ENCODE measurements at places on chromosomes 7 and 10.

- DNase-seq, result no peak
Measured at GRCh38 chr7:63042730-63043511, 955.7 kb upstream of the ZNF722 start.

GRCh38 chr7:51060536-51060935 lies 256.1 kb downstream of the COBL start:
- DNase-seq, result no peak

- DNase-seq, result no peak
Measured at GRCh38 chr10:113991091-113991860, 52.4 kb upstream of the ADRB1 start.

DNA sequence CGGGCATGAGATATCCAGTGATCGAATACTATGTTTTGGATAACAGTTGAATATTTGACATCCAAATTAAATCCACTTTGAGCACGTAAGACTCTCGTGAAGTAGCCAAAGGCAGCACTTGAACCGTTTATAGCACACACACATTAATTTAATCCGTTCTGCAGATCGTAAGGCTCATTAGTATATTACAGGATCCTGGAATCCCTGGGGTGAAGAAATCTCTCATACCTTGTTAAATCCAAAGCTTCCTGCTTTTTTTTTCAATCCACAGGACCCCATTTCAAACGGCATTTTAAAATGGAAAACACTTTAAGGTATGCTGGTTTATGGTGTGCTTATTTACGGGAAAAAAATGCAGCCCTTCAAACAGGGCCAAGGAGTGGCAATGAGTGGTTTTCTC lies 158.4 kb upstream of the ADARB2 start:
- no peak for DNase-seq

GRCh38 chr10:82628373-82628772 lies 753.4 kb downstream of the NRG3 start:
- DNase-seq, result no peak

GRCh38 chr10:21518641-21519396 lies 6.7 kb downstream of the SKIDA1 start:
- no peak for DNase-seq

DNA sequence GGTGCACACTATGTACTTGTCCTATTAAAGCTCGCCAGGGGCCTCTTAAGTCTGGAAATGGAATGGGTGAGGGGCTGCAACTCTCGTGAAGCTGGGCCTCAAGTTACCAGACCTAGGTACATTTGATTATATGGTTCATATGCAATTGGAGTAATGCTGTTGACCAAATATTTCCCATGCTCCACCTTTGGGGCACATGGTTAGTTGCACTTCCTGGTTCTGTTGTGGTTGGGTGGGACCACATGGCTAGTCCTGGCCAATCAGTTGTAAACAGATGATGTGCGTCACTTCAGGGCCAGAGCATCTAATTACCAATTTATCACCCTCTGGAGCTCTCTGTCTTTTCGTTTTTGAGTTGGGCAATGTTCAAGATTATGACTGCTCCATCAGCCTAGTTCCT lies 39.5 kb upstream of the OPN4 start:
- no peak for DNase-seq

DNA sequence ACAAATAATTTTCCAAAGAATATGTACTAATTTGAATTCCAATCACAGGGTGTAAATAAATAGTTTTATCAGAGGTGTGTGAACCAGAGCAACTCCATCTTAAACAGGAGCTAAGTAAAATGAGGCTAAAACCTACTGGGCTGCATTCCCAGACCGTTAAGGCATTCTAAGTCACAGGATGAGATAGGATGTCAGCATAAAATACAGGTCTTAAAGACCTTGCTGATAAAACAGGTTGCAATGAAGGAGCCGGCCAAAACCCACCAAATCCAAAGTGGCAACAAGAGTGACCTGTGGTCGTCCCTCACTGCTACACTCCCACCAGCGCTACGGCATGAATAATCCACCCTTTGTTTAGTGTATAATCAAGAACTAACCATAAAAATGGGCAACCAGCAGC lies 291.7 kb upstream of the SEMA3D start:
- no peak for DNase-seq

- no peak for DNase-seq
Measured at GRCh38 chr7:13979671-13980435, 9.6 kb downstream of the ETV1 start.

DNA sequence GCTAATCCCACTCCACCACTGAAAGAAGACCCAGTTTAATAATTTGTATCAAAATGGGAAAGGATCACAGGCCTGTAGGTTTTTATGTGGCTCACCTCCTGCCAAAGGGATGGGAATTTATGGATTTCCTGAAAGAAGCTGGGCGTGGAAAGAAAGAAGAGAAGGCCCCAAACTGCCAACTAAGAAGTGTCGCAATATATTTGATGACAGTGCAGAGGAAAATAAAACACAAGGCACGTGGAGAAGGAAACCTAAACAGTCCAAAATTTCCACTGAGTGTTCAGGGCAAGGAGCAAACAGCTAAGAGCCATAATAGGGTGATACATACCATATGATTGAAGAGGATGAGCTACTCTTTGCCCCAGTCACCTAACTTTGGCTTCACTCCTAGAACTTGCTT lies 667.2 kb downstream of the GATA3 start:
- no peak for DNase-seq

- DNase-seq, result no peak
Measured at GRCh38 chr7:108629651-108630400, 60.2 kb downstream of the DNAJB9 start.

DNA sequence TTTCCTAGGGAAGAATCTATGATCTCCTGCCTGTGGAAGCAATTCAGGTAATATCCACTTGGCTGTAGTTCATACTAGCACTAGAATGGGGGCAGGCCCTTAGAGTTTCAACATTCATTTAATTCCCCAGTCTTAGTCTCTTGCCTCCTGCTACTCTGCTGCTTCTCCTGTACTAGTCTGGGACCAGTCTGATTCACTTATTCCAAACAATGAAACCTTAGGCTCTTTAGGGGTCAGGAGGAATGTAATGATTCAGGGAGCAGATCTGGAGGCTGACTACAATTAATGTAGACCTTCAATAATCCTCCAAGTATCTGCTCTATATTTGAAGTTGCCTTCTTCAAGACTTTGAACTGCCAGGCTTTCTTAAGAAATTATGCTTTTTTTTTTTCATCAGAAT lies 101.8 kb downstream of the GNAT3 start:
- DNase-seq, result no peak

GRCh38 chr10:86965986-86966654 lies 2.2 kb upstream of the ADIRF start:
- DNase-seq, result no peak

GRCh38 chr7:152925412-152926147 lies 166.0 kb downstream of the ACTR3B start:
- DNase-seq, result no peak

DNA sequence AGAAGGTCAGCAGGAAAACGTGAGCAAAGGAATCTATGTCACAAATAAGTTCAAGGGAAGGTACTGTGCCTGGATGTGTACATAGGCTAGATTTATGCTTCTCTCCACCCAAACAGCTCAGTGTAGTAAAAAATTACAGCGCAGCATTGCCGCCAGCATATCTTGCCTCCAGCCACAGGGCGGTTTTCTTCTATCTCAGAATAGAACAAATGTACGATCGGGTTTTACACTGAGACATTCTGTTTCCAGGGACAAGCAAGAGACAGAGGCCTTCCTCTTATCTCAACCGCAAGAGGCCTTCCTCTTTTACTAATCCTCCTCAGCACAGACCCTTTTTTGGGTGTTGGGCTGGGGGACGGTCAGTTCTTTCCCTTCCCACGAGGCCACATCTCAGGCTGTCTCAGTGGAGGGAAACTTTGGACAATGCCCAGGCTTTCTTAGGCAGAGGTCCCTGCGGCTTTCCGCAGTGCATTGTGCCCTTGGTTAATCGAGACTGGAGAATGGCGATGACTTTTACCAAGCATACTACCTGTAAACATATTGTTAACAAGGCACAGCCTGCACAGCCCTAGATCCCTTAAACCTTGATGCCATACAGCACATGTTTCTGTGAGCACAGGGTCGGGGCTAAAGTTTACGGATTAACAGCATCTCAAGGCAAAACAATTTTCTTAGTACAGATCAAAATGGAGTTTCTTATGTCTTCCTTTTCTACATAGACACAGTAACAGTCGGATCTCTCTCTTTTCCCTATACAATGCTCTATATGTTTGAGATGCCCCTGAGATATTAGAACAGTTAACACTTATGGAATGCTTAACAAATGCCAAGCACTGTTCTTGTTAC lies 11.6 kb upstream of the ABHD11 start:
- no peak for DNase-seq

DNA sequence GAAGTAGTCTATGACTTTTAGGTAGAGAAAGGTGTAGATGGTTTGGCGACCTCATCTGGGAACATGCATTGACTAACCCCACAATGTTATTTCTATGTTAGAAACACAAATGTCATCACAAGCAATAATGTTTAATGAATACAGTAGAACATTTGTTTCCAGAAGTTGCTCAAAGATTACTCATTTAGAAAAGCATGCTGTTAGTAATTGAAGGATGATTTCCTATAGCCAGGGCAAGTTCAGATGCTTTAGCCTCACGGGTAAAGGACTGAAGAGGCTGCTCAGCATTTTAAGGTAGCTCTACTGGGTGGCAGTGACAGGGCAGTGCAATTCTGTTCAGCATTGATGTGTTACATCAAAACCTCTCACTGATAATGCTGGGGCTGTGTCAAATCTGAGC lies 199.3 kb upstream of the FZD1 start:
- no peak for DNase-seq

DNA sequence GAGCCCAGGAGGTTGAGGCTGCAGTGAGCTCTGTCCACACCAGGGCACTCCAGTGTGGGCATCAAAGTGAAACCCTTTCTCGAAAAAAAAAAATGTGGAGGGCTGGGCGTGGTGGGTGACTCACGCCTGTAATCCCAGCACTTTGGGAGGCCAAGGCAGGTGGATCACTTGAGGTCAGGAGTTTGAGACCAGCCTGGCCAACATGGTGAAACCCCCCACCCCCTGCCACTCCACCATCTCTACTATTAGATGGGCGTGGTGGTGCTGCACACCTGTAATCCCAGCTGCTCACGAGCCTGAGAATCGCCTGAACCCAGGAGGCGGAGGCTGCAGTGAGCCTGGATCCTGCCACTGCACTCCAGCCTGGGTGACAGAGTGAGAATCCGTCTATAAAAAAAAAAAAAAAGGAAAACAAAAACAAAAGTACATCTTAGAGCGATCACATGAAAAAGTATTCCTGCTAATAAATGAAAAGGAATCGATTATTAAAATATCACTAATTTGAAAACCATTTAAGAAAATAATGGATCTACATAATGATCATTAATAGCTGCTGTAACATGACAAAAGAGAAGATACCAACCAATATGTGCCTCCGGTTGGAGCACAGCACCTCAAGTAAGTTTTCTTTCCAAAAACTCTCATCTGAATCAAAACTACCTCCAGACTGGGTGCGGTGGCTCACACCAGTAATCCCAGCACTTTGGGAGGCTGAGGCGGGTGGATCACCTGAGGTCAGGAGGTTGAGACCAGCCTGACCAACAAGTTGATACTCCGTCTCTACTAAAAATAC lies 4.9 kb downstream of the HNRNPF start:
- no peak for DNase-seq

DNA sequence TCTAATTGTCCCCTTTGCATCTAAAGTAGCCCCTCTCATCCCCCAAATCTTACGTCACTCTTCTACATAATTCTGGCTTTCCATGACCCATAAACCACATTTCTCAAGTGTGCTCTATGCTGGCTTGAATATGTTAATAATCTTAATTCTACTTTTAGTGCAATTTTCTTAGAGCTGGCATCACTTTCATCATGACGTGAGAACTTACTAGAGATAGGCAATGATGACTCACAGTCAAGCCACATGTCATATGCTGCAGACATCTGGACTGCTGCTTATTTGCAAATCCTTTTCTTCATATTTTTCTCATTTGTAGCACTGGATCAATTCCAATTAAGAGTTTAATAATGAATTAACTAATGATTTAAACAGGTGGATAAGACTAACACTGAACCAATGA lies 260.7 kb upstream of the PRKCQ start:
- DNase-seq, result no peak

DNA sequence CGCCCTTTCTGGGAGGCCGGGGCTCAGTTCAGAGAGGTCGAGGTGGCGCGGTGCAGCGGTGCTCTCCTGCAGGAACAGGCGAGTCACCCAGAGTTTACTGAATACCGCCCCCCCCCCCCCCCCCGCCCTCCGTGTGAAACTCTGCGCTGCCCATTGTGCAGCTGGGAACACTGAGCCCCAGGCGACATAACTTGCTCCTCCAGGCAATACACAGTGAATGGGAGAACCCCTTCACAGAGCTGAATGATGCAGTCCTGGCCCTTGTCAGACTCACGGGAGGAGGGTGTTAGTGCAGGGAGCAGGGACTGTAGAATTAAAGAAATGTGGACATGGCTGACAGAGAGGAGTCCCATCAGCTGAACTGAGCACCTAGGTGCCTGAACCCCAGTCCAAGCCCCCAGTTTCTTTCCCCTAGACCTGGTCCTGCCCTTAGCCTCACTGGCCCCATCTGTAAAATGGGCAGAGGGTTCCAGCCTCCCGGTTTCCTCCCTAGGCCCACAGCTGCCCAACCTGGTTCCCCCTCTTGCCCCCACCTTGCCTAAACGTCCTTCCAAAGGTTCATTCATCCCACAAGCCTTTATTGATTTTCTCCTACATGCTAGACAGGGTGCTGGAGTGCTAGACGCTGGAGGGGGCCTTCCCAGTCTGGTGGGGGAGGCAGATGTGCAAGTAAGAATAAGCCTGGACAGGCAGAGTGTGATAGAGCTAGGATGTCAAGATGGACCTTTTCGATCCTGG lies 869 bp upstream of the LOXL4 start:
- no peak for DNase-seq

- DNase-seq, result peak; percentile 35
Measured at GRCh38 chr10:27285093-27285492, 44.5 kb upstream of the ACBD5 start.

DNA sequence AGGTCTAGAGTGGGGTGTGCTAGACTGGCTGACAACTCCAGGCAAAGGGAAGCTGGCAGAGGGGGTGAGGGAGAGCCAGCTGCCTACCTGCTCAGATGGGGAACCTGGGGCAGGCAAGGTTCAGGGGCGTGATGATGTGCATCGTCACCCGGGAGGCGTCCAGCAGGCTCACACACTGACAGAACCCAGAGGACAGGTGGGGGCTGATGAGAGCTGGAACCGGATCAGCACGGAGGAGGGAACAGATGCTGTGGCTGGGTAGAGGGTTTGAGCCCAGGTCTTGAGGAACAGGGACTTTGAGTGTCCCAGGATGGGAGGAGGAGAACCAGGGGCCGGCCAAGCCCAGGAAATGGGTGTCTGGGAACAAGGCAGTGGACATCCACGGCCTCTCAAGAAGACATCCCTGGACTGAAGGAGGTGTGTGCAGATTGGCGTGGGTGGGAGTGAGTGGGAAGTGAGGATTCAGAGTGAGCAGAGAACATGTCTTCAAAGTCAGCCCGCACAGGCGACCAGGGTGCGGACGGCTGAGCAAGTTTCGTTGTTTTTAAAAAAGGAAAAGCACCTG lies 3.9 kb downstream of the RASGEF1A start:
- no peak for DNase-seq

GRCh38 chr10:14191407-14191806 lies 139.3 kb downstream of the FRMD4A start:
- no peak for DNase-seq

- no peak for DNase-seq
Measured at GRCh38 chr10:71770255-71770654, 3.1 kb downstream of the VSIR start.
